ENCODE measurements at places on chromosomes 7 and 10.

DNA sequence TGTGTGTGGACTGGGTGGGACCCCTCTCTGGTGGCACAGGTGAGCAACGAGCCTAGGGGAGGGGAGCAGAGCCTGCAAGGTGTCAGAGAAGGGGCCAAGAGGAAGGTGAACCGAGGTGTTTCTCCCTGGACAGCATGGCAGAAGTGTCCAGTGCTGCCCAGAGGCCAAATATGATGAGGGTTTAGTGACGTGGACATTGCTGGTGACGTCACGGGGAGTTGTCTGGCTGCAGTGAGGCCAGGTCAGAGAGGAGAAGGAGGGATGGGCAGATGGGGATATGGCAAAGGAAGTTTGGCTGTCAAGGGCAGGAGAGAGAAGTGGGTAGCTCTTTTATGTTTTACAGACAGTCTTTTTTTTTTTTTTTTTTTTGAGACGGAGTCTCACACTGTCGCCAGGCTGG lies 2.6 kb upstream of the ZNF853 start:
- no peak for DNase-seq

GRCh38 chr10:18323916-18324315 lies 183.7 kb downstream of the CACNB2 start:
- no peak for DNase-seq

DNA sequence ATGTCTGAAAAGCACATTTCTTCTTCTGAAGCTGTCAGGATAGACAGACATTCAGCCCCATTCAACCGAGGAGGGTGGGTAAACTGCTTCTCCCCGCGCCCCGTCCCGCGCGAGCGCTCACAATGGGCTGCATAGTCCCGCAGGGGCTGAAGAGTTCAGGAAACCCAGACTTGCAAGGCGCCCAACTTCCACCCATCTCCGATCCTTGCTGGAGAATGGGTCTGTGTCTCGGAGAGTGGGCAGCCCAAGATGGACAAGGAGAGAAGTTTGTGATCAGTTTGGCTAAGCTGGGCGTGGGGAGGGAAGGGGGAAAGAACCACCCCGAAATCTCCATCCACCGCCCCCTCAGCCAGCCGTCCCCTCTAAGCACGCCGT lies 686 bp downstream of the AASS start:
- no peak for DNase-seq

DNA sequence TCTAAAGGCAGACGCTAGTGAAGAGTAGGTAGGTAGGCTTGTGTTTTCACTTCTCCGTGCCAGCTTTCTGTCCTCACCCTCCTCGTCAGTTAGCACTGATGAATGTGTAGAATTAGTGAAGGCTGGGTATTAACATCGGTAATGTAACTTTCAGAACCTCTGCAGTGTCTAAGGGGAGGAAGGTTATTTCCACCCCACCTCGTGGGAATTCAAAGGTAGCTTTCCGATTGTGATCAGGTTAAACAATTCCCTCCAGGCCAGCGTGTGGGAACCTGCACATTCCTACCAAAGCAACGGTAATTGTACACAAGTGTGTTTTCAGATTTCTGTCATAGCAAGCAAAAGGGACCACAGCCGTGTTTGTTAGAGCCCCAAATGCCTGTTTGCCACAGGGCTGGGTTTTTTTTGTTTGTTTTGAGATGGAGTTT lies 405.0 kb upstream of the GALNT17 start:
- DNase-seq: no peak

DNA sequence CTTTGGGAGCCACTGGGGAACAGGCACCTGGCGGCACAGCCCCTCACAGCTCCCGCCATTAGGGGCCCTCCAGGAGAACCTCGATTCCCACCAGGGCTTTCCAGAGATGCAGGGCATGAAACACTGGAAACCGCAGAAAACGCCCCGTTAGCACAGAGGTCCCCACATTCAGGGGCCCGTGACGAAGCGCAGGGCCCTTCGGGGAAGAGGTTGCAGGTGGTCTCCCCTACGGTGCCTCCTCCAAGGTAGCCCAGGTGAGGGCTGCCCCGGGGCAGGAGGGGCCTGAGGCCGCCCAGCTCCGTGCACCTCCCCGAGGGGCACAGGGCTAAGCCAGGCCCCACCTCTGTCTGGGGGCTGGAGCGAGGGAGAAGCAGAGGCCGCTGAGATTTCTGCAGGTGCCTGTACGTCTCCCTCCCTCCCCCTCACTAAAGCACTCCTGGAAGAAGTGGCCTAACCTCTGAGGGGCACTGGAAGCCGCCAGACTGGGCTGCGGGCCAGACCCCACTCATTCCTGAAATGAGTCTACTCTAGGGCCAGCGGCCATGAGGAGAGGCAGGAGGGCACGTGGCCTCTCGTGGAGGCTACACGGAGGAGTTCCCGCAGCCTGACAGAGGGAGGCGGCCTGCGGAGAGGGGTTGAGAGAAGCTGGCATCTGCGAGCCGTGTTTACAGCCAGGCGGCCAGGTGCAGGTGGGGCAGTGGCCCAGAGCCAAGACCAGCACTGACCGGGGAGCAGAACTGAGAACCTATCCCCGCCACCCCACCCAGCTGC lies 6.9 kb downstream of the PDGFA start:
- no peak for DNase-seq

GRCh38 chr10:79079490-79080355 lies 11.0 kb downstream of the ZMIZ1 start:
- no peak for DNase-seq

DNA sequence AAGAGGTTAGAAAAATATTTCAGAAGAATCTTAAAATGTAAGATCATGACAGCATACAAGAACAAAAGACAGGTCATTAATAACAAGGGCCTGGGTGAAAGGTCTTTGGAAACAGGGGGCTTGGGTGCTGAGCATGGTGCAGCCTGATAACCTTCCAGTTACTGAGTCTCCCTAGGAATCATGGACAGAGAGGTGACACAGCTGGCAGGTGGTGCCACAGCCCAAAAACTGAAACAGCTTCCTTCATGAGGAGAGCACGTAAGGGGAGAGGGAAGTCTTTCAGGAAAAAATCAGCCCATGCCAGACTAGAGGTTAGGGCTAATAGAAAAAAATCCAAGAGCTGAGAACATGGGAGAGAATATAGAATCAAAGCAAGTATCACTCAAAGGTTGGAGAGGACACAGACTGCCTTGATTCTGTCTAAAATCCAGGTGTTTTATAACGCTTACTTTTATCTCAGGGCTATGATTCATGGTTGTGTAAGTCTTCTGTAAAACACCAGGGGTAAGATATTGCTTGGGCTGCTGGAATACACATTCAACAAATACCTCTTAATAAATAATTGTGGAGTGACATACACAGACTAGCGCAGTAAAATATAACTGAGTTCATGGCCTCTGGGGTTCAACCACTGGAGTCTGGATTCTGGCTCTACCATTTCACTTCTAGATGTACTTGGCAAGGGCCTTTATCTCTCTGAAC lies 88.1 kb downstream of the SEMA3C start:
- DNase-seq: no peak

GRCh38 chr7:105768117-105768516 lies 108.3 kb downstream of the ATXN7L1 start:
- DNase-seq: no peak

GRCh38 chr7:111388912-111389311 lies 173.4 kb downstream of the IMMP2L start:
- DNase-seq: no peak

DNA sequence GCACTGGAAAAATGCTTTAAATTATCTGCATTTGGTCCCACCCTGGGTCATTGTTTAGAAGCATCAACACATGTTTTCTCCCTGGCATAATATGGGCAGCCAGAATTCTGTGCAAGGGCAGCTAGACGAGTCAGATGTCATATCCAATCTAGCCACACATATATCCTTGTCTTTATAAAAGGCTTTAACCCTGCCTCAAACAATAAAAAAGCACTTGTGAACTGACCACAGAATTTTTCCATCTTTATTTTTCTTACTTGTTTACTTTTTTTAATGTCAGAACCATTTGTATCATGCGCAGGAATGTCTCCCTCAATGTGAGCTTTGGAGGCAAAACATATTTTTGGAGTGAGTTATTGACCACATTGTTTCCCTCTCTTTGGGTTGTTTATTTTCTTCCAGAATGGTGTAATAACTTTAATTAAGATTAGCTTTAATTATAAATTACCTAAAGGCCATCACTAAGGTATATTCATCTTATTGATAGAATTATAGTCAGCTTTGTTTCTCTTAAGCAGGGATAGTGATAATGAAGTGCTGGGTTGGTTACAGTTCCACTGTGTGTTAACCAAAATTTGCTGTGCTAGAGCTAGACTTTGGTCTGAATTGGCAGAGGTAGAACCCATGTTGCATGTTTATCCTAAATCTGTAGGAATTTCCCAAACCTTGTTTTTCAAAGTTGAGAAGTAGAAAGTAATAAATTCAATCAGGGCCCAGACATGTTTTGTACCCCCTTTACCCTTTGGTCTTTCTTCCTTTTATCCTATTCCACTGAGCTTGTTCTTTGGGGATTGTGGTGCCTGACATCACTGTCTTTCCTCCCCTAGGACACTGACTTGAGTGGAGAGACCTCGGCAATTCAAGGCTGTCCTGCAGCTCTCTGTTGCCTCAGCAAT lies 1078.4 kb downstream of the KCNMA1 start:
- DNase-seq: no peak

GRCh38 chr7:37757563-37757962 lies 74.0 kb downstream of the GPR141 start:
- DNase-seq: no peak

DNA sequence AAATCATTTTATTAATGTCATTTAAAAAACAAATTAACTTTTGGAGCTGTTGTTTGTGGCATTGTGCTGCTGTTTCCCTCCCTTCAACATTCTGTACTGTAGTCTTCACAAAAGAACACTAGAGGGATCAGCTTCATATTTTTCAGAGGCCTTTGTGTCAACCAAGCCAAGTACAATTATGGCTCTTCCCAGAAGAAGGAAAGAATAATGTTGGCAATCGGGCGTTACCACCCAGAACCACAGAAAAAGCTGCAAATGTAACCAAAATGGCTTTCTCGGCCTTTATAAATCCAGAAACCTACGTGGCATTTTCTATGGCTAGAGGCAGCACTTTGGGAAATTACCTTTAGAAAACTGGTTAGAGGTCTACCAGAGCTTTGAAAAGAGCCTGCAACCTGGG lies 98.8 kb upstream of the COL1A2 start:
- no peak for DNase-seq

DNA sequence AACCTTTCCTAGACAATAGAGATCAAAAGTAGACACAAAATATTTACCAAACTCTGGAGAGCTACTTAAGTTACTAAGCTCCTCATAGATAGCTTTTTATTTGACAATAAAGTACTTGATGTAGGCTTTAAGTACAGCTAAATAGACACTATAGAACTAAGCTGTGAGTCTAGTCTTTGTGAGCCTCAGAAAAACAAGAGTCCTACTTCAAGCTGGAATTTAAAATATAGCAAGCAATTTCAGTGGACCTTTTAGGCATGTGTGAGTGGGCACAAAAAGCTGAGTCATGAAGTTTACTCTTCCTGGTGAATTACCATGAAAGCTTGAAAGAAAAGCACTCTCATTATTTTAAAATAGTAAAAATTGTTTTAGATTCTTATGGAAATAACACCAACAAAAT lies 76.1 kb downstream of the ADD3 start:
- no peak for DNase-seq

- DNase-seq: no peak
These were observed 66.4 kb upstream of the DDC start for GRCh38 chr7:50631639-50632038.

DNA sequence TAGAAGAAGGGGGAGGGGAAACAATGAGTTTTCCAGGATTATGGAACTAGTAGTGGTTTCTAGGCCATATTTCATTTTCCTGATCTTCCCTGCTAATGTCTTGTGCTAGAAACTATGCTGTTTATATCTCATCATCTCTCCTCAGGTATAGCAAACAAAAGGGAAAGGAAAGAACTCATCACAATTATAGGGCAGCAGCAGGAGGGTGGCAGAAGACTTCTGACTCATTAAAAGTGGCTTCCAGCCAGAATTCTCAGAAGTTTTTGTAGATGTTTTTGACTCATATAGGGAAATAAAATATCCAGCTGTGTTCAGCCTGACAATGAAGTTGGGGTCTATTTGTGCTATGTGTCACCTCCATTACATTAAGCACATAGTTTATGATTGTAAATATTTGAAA lies 6.5 kb downstream of the AHR start:
- DNase-seq: peak; percentile 31

DNA sequence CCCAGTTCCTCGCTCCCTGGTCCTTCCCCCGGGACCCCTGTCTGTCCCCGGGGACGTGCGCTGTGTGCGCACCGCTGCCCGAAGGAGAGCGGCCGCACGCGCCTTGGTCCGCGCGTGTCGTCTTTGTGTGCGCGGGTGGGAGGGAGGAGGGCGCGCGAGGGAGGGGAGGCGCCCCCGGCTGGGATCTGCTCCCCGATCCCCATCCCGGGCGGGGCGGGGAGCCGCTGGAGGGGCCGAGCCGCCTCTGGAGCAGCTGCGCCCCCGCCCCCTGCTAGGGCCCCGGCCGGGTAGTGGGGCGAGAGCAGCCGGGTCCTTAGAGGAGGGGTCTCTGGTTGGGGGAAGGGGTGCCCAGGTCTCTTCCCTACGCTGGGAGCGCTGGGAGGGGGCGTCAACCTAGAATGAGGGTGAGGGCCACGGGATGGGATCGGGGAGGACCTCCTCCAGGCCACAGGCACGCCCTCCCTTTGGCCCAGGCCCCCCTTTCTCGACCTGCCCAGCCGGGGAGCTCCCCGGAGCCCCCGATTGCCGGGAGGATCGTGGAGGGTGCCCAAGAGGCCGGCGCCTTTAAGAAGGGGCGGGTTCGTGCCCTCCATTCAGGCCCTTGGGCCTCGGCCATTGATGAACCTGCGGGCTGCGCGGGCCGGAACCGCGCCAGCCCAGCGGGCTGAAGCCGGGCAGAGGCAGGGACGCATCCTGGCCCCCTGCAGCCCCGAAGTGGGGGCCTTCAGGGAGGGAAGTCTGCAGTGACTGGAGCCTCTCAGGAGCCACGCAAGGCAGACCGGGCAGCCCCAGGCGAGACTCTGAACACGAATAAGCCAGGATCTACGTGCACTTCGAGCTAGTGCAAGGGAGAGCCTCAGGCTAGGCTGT lies 678 bp downstream of the SH2B2 start:
- DNase-seq: no peak

DNA sequence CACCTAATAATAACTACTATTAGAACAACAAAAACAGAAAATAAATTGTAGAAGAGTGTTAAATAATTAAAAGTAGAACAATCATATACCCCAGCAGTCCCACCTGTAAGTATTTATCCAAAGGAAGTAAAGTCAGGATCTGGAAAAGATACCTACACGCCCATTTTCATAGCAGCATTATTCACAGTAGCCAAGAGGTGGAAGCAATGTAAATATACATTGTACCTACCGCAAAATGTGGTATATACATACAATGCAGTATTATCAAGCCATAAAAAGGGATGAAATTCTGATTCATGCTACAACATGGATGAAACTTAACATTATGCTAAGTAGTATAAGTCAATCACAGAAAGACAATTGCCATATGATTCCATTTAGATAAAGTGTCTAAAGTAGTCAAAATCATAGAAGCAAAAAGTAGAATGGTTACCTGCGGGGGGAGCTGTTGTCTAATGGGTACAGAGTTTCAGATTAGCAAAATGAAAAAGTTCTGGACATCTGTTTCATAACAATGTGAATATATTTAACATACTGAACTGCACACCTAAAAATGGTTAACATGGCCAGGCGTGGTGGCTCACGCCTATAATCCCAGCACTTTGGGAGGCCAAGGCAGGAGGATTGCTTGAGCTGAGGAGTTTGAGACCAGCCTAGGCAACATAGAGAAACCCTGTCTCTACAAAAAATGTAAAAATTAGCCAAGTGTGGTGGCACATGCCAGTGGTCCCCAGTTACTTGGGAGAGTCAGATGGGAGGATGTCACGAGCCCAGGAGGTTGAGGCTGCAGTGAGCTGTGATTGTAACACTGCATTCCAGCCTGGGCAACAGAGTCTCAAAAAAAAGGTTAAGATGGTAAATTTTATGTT lies 6.0 kb upstream of the TMED4 start:
- DNase-seq: no peak

- no peak for DNase-seq
These were observed 203.6 kb upstream of the CELF2 start for GRCh38 chr10:10814069-10814468.
